ENCODE measurements at places on chromosomes 13 and 19. TPM values are rescaled to one million over a fixed set of nuclear protein-coding genes. Genes with fewer than 3 reads are reported as not detected.

RXFP2 gene
- total RNA-seq: 0.16 TPM

ANKRD27 gene
- 26.2 TPM for total RNA-seq

DNA sequence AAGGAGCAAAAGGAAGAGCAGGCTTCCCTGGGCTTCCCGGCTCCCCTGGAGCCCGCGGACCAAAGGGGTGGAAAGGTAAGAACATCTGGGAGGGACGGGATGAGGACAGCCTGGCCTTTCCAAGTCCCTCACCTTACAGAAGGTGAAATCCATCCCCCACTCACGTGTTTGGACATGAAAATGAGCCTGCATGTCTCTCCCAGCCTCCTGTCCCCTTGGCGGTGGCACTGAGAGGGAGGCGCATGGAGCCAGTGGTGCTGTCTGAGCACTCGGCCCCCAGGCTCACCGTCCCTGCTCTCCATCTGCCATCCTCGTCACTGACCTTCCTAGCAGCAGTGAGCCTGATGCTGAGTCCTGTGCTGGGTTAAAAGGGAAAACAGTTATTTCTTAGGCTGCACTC is 104.2 kb downstream of the RAB20 start:
- H3K4me1 ChIP-seq: peaks cover 4% of the 10 kb centered on the region
- H3K27me3 ChIP-seq: peaks cover 6% of the 10 kb centered on the region
- DNase-seq: no peak
- no peak overlapping the region for H3K27ac ChIP-seq
- H3K36me3 ChIP-seq: peaks cover 38% of the 10 kb centered on the region

EDNRB gene
- not detected for total RNA-seq

DNA sequence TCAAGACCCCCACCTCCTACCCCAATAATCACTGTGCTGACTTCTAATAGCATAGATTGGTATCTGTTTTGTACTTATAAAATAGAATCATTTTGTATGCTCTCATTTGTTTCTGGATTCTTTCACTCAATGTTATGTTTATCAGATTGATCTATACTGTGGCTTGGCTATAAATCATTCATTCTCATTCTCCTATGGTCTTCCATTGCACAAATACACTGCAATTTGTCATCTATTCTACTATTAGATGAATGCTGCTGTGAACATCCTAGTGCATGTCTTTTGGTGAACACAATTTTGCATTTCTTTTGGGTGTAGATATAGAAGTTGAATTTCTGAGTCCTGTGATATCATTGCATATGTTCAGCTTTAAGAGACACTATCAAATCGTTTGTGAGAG is 94.8 kb upstream of the AKAP11 start:
- no peak overlapping the region for H3K27ac ChIP-seq
- H3K4me3 ChIP-seq: no peak overlapping the region
- H3K36me3 ChIP-seq: peaks cover 11% of the 10 kb centered on the region
- H3K4me1 ChIP-seq: peaks cover 24% of the 10 kb centered on the region
- no peak for DNase-seq
